Esophagus squamous epithelium (tissue), 5 donors: ENCODE measurements at places on chromosomes 6 and 20. TPM values are rescaled to one million over a fixed set of nuclear protein-coding genes. Genes with fewer than 3 reads are reported as not detected.

- DNase-seq, result no peak
Measured at GRCh38 chr6:30157581-30157980, 3.4 kb downstream of the TRIM10 start.

- DNase-seq, result no peak
Measured at GRCh38 chr20:2006452-2007361, 12.8 kb upstream of the PDYN start.

- no peak for DNase-seq
Measured at GRCh38 chr6:131787766-131788712, 19.8 kb upstream of the ENPP1 start.

DNA sequence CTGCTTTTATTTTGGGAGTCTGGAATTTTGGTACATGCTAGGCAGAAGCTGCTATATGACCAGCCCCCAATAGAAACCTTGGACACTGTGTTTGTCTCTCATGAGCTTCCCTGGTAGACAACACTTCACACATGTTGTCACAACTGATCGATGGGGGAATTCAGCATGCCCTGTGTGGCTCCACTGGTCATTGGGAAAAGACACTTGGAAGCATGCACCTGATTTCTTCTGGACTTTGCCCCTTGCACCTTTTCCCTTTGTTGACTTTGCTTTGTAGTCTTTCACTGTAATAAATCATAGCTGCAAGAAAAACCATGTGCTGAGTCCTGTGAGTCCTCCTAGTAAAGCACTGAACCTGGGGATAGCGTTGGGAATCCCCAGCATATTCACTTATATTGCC is 7.9 kb upstream of the WFDC10A start:
- DNase-seq, result no peak

- DNase-seq, result no peak
Measured at GRCh38 chr20:17457588-17458190, 73.5 kb downstream of the BFSP1 start.

DNA sequence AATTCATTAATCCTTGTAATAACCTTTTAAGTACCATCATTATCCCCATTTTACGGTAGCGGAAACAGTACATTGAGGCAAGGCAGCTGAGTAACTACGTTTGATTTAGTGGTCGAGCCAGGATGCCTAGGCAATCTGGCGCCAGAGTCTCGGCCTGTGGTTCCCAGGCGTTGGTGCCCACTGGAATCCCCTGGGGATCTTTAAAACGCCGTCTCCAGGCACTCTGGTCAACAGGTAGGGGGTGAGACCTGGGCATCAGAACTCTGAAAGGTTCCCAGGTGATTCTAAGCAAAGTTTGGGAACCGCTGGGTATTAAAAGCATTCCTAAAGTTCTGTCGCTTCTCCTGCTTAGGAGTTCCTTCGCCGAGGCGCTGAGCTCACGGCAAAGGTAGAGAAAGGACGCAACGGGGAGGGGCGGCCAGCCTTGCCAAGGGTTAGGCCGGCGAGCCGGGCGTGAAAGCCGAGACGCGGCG is 939 bp downstream of the DTNBP1 start:
- no peak for DNase-seq

GRCh38 chr6:13248994-13249393 is 79.3 kb downstream of the TBC1D7 start:
- no peak for DNase-seq

DNA sequence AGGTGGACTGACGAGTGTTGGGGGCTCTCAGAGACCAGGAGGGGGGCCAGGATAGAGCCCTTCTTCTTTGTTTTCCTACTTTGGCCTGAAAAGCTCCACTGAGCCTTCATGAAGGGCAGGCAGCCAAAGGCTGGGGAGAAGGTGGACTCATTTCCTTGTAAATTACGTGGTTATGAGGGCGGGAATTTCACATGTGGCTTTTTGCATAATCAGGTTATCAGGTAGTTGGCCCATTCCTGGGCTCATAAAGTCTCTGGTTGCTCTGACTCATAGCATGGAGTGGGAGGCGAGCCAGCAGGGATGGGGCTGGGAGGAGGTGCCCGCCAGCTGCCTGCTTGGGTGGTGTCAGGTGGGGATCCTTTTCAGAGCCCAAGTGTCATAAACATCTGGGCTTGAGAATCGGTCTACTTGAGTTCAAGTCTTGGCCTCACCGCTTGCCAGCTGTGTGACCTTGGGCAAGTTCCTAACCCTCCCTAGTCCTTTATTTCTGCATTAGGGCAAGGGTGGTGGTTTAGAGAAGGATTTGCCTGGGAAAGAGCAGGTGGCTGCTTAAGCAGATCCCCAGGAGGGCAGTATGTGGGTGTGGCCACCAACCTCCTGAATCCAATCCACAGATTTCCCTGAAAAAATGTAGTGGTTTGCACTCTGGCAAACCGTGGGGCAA is 26.5 kb upstream of the RNF24 start:
- no peak for DNase-seq

DNA sequence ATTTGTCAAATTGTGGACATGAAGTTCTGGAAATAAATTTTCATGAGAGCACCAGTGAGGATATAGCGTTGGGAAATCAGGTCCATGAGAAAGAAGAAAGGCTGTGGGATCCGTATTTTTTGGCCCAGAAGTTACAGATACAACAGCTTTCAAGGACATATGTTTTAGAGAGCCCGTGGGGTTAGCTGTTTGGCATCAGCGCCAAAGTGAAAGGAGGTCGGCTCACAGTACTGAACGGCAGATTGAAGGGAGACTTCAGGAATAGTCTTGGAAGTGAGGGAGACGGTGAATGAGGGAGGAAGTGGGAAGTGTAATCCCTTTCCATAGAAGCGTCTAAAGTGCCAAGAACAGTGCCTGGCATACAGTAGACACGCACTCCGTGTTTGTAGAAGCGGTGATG is 31.8 kb downstream of the ZDHHC14 start:
- DNase-seq, result no peak

NNAT gene
- total RNA-seq, result 0.76 TPM

BPIFB1 gene
- 4.3 TPM for total RNA-seq

KHDRBS2 gene
- total RNA-seq, result not detected

VGLL2 gene
- total RNA-seq, result not detected

HEY2 gene
- 0.61 TPM for total RNA-seq

PAK5 gene
- 0.34 TPM for total RNA-seq
